Upper lobe of left lung (tissue), 6 donors: ENCODE measurements at places on chromosomes 16 and 17.

DNA sequence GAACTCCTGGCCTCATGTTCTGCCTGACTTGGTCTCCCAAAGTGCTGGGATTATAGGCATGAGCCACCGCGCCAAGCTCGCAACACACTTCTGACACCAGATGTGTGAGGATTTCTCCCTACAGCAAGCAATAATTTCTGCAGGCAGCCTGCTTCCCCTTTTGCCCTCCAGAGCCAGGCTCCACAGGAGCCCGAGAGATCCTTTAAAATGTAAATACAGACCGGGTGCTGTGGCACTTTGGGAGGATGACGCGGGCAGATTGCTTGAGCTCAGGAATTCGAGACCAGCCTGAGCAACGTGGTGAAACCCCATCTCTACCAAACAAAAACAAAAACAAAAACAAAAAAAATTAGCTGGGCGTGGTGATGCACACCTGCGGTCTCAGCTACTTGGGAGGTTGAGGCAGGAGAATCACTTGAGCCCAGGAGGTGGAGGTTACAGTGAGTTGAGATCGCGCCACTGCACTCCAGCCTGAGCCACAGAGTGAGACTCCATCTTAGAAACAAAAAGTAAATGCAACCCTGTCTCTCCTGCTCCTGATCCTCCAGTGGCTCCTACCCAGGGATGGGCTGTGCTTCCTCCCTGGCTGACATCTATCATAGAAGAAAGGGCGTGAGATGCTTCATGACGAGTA is 14.7 kb downstream of the C16orf96 start:
- no peaks in the 10 kb centered on the region for H3K27me3 ChIP-seq
- no peaks in the 10 kb centered on the region for H3K4me1 ChIP-seq
- no peak overlapping the region for H3K4me3 ChIP-seq
- no peaks in the 10 kb centered on the region for H3K36me3 ChIP-seq
- DNase-seq: no peak

GRCh38 chr16:70270176-70270575 is 18.4 kb upstream of the EXOSC6 start:
- H3K4me3 ChIP-seq: no peak overlapping the region
- peaks cover 85% of the 10 kb centered on the region for H3K36me3 ChIP-seq
- DNase-seq: no peak
- no peaks in the 10 kb centered on the region for H3K27me3 ChIP-seq
- H3K27ac ChIP-seq: no peak overlapping the region

DNA sequence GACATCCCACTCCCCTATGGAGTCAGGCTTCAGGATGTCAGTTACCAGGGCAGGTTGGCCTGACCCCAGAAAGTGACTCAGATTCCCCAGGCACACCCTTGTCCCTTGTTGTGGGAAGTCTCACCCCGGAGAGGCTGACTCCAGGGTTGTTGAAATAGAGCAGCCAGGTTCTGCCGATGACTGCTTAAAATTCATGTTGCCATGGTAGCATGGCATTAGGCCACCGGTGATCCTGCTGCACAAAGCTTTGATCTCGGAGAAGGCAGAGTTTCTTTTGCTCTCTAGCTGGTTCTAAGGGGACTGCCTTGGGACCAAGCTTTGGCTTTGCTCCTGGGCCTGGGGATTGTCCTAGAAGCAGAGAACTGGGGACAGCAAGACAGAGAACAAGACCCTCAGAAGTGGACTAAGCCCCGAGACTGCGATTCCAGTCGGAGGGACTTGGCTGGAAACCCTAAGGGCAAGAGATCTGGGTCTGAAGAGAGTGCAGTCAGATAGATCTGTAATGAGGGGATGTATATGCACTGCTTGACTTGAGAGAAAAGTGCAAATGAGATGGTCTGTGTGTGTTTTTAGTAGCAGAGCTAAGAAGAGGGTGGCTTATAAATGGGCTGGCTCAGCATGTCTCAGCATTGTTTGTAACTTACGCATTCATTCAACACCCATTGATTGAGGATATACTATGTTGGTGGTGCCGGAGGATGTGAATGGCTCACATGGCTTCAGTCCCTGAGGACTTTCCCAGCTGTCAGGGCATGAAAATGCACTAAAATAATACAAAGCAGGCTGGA is 106.9 kb downstream of the RGS9 start:
- no peaks in the 10 kb centered on the region for H3K27me3 ChIP-seq
- no peaks in the 10 kb centered on the region for H3K4me1 ChIP-seq
- DNase-seq: no peak
- H3K36me3 ChIP-seq: no peaks in the 10 kb centered on the region

DNA sequence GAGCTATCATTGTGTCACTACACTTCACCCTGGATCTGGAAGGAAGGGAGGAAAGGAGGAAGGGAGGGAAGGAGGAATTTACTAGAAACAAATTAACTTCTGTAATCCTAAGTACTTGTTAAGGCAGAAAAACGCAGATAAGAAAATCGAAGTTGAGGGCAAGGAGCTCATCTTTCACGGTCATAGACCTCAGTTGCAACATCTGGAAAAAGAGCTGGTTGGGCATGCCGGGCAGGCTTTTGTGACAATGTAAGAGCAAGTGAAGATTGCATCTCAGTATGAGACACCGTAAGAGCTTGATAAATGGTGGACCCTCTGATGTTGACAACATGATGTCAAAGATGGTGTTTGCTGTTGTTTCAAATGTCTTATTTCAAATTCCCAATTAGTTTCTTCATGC is 721.5 kb downstream of the MAF start:
- no peak overlapping the region for H3K27ac ChIP-seq
- H3K4me3 ChIP-seq: no peak overlapping the region
- H3K4me1 ChIP-seq: no peaks in the 10 kb centered on the region
- no peak for DNase-seq
- no peaks in the 10 kb centered on the region for H3K36me3 ChIP-seq

- no peak overlapping the region for H3K4me3 ChIP-seq
- peaks cover 14% of the 10 kb centered on the region for H3K4me1 ChIP-seq
- no peak overlapping the region for H3K27ac ChIP-seq
- DNase-seq: peak; percentile 61
Observed at GRCh38 chr17:43952351-43952723, 1.4 kb downstream of the PYY start.

GRCh38 chr16:3492356-3492755 is 2.9 kb downstream of the C16orf90 start:
- DNase-seq: no peak
- no peak overlapping the region for H3K4me3 ChIP-seq
- H3K27me3 ChIP-seq: no peaks in the 10 kb centered on the region
- no peaks in the 10 kb centered on the region for H3K4me1 ChIP-seq

DNA sequence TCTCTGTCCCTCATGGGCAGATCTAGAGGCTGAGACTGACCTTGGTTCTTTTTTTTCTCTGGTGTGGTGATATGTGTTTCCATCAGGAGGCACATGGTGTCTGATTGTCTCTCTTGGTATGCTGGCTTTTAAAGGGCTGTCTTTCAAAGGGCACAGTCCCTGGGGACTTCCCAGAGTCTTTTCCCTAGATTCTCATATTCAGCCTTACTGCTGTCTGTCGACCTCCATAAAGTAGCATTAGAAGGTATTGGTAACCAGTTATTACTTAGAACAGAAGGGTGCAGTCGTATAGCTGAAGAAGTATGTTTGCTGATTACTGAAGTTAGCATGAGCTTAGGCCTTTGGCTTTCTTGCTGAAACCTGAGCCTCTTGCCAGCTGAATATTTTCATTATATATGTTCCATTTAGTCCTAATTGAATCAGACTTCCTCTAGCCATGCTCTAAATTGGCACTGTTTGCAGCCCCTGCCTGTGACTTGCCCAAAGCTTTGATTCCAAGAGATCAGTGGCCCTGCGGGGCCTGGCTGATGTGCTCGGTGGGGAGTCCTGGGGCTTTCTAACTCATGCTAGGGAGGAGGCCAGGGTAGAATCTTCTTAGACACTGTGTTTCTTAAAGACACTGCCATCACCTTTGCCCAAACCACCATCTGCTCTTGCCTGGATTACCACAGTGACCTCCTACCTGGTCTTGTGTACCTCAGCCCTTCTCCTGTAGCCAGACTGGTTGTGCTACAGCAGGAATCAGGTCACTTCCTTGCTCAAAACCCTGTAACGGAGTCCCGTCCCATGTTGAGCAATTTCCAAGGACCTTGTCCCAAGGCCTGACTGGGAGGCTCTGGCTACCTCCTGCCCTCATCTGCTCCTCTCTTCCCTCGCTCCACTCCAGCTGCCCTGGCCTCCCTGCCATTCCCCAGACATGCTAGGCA is 71.5 kb downstream of the WWP2 start:
- no peak for DNase-seq
- no peaks in the 10 kb centered on the region for H3K27me3 ChIP-seq
- H3K36me3 ChIP-seq: no peaks in the 10 kb centered on the region
- H3K27ac ChIP-seq: peak overlapping the region; percentile 16
- H3K4me3 ChIP-seq: no peak overlapping the region

- no peaks in the 10 kb centered on the region for H3K27me3 ChIP-seq
- H3K4me3 ChIP-seq: no peak overlapping the region
- H3K36me3 ChIP-seq: no peaks in the 10 kb centered on the region
- no peak for DNase-seq
- H3K27ac ChIP-seq: no peak overlapping the region
Observed at GRCh38 chr17:62321451-62321850, 58.9 kb upstream of the EFCAB3 start.

DNA sequence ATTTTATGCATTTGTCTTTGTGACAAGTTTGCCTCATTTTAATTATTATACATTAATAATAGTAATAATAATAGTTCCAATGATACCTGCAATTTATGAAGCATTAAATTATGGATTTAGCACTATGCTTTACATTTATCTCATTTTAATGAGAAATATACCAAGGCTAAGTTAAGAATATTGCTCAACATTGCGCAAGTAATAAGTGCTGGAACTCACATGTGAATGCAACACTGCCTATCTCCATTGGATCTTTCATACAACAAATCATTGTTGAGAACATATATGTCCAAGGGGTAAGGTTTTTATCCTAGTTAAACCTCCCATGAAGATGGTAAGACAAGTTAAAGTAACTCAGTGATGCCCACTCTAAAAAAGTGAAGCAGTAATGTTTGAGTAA is 703.7 kb upstream of the SOX9 start:
- no peak for DNase-seq
- H3K4me3 ChIP-seq: no peak overlapping the region
- no peaks in the 10 kb centered on the region for H3K4me1 ChIP-seq
- H3K36me3 ChIP-seq: no peaks in the 10 kb centered on the region
- H3K27ac ChIP-seq: no peak overlapping the region

- H3K27me3 ChIP-seq: no peaks in the 10 kb centered on the region
- peaks cover 8% of the 10 kb centered on the region for H3K4me1 ChIP-seq
Observed at GRCh38 chr16:3952737-3953131, 72.2 kb upstream of the CREBBP start.

DNA sequence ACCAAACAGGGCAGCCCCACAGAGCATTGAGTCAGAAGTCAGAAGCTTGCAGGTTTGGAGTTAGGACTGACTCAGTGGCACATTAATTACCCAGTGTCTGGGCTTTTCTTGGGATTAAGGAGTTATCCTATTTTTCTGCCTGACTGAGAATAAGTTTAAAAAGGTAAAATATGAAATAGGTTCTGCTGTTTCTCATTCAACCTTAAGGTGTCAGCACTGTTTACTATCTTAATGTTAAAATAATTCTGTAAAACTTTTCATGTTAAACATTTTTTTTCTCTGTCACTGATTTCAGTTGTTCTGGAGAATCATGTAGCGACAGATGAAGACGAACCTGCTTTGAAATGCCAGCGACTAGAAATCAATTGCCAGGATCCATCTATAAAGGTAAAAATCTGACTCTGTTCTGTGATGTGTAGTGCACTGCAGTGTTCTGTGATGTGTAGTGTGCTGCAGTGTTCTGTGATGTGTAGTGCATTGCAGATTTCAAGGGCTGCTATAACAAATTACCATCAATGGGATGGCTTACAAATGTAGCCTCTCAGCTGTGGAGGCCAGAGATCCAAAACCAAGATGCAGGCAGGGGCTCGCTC is 128.0 kb downstream of the LAT start:
- H3K27ac ChIP-seq: no peak overlapping the region
- no peak for DNase-seq
- no peak overlapping the region for H3K4me3 ChIP-seq

GRCh38 chr16:31535737-31536136 is 8.0 kb downstream of the AHSP start:
- H3K4me1 ChIP-seq: peaks cover 6% of the 10 kb centered on the region
- no peak for DNase-seq
- no peak overlapping the region for H3K27ac ChIP-seq
- no peak overlapping the region for H3K4me3 ChIP-seq
- H3K36me3 ChIP-seq: no peaks in the 10 kb centered on the region

- no peaks in the 10 kb centered on the region for H3K36me3 ChIP-seq
- peak overlapping the region; percentile 15 for H3K27ac ChIP-seq
- H3K4me1 ChIP-seq: peaks cover 45% of the 10 kb centered on the region
- no peaks in the 10 kb centered on the region for H3K27me3 ChIP-seq
Observed at GRCh38 chr16:73020409-73020884, 27.5 kb downstream of the ZFHX3 start.

- no peaks in the 10 kb centered on the region for H3K27me3 ChIP-seq
- H3K27ac ChIP-seq: no peak overlapping the region
Observed at GRCh38 chr17:2444382-2444781, 43.5 kb upstream of the MNT start.

DNA sequence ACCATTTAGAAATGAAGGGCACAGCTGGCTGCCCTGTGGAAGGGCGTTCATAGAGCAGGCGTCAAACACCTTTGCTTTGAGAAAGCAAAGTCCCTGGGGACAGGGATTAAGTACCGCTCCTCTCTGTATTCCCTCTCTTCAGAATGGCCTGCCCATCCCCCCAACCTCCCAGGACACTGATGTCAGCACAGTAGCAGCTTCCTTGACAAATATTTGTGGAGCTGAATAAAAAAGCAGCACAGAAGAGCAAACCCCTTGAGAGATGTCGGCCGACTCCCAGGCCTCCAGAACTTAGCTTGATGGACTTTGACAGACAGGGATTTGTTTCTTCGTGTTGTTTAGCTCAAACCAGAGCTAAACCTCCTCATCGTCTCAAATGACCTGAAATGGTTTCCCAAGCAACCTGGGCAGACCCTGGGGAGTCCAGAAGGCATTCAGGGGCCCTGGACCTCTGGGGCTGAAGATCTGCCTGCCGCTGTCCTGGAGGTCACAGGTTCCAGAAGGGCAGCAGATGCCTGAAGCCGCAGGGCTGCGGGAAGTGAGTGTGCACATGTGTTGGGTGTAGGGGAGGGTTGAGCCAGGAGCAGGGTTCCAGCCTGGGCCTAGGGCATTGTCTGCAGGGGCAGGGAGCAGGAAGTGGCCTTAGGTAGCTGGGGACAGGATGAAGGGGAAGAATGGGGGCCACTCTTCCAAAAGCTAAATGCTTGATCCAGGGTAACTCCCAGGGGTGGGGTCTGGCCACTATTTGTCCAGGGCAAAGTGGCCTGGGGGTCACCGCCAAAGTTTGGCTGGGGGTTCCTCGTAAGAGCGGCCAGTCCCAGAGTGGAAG is 42.3 kb upstream of the NKD1 start:
- no peaks in the 10 kb centered on the region for H3K4me1 ChIP-seq
- H3K4me3 ChIP-seq: no peak overlapping the region
- DNase-seq: no peak
- H3K36me3 ChIP-seq: no peaks in the 10 kb centered on the region
- no peak overlapping the region for H3K27ac ChIP-seq

- H3K4me1 ChIP-seq: peaks cover 26% of the 10 kb centered on the region
- H3K36me3 ChIP-seq: no peaks in the 10 kb centered on the region
- H3K27ac ChIP-seq: no peak within 1 kb of the TSS
- DNase-seq: peak; percentile 82
- H3K4me3 ChIP-seq: peak within 1 kb of the TSS; percentile 37
Observed at GRCh38 chr16:10182222-10183053, at the start of gene GRIN2A. Gene GRIN2A, minus strand, starts transcription at chr16:10182428. Its CDS starts 2,017 bp downstream, at chr16:10180411.

- peak overlapping the region; percentile 59 for H3K27ac ChIP-seq
- H3K36me3 ChIP-seq: no peaks in the 10 kb centered on the region
- no peak overlapping the region for H3K4me3 ChIP-seq
- peaks cover 6% of the 10 kb centered on the region for H3K4me1 ChIP-seq
Observed at GRCh38 chr16:24700549-24701392, 28.7 kb upstream of the TNRC6A start.
